Left ventricle myocardium superior (tissue), 1 donor: ENCODE measurements at places on chromosomes 4 and X.

DNA sequence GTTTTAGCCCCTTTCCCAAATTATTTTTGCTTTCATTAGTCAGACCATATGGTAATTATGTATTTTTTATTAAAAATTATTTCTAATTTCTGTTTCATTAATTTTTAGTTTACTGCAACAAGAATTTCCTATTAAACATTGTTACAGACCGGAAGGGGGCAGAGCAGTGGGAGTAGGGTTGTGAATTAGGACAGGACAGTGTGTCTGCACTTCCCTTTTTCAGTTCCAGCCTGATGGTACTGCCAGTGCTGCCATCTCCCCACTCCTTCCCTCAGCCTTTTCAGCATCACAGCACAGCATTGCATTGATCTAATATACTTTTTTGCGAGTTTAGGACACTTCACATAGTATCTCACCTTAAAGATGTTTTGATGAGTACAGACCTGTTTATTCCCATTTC is 76.5 kb downstream of the STIM2 start:
- DNase-seq: no peak

GRCh38 chr4:157076578-157076947 is 613 bp downstream of the GLRB start:
- DNase-seq: no peak

- no peak for DNase-seq
Measured at GRCh38 chrX:12956704-12957534, 18.0 kb upstream of the TMSB4X start.

- no peak for DNase-seq
Measured at GRCh38 chrX:24025741-24026403, 1.1 kb downstream of the KLHL15 start.

DNA sequence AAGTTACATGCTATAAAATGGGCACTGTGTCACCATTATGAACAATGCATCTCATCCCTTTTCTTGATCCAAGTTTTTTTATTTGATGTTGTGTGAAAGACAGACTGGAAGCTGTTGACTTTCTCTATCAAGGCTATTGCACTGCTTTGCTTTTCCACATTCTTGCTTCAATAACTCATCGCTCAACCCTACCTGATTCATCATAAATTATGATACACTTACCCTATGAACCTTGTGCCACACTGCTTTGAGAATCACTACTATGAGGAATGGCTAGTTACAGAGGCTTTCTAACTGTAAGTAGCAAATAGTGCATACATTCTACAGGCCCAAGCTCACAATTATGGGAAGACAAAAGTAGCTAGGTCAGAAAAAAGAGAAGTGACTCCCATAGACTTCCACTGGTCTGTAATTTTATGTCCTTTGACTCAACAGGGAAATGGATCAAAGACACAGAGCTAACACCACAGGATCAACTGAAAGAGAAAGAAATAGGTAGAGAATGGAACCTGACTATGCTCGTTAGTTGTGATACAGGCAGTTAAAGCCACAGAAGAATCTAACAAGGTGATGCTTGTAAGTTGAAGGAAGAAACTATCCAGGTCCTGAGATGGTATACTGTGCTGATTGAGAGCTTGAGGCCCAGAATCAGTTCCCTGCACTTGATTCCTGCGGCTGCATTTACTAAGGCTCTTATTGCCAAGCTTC is 163.5 kb downstream of the PPP3CA start:
- DNase-seq: no peak

GRCh38 chr4:69818060-69818639 is 41.8 kb downstream of the SULT1E1 start:
- no peak for DNase-seq
